Body of pancreas (tissue), 4 donors: ENCODE measurements at places on chromosomes 16 and 17. TPM values are rescaled to one million over a fixed set of nuclear protein-coding genes. Genes with fewer than 3 reads are reported as not detected.

DNA sequence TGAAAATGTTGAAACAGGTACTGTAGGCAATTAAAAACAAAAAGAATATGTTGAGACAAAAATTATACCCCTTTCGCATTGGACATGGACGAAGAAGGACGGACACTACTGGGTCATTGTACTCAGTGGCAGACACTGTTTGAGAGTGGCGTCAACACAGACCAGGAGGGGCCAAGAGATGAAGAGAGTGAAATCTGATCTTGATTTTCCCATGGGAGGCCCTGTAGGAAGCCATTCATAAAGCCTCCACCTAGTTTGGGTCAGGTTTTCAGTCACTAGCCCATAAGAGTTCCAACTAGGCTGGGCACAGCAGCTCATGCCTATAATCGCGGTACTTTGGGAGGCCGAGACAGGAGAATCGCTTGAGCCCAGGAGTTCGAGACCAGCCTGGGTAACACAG, 23.6 kb upstream of the SMURF2 start:
- H3K4me1 ChIP-seq = no peaks in the 10 kb centered on the region
- H3K27ac ChIP-seq = no peak overlapping the region
- H3K4me3 ChIP-seq = no peak overlapping the region
- no peak for DNase-seq
- H3K27me3 ChIP-seq = no peaks in the 10 kb centered on the region
- no peaks in the 10 kb centered on the region for H3K36me3 ChIP-seq

GRCh38 chr17:561116-561515, 153.5 kb downstream of the VPS53 start:
- H3K27me3 ChIP-seq = no peaks in the 10 kb centered on the region
- peak overlapping the region; percentile 12 for H3K27ac ChIP-seq
- no peak overlapping the region for H3K4me3 ChIP-seq

GRCh38 chr16:86964796-86965241, 352.4 kb downstream of the C16orf95 start:
- no peaks in the 10 kb centered on the region for H3K36me3 ChIP-seq
- H3K4me3 ChIP-seq = no peak overlapping the region
- DNase-seq = no peak
- H3K27ac ChIP-seq = no peak overlapping the region

DNA sequence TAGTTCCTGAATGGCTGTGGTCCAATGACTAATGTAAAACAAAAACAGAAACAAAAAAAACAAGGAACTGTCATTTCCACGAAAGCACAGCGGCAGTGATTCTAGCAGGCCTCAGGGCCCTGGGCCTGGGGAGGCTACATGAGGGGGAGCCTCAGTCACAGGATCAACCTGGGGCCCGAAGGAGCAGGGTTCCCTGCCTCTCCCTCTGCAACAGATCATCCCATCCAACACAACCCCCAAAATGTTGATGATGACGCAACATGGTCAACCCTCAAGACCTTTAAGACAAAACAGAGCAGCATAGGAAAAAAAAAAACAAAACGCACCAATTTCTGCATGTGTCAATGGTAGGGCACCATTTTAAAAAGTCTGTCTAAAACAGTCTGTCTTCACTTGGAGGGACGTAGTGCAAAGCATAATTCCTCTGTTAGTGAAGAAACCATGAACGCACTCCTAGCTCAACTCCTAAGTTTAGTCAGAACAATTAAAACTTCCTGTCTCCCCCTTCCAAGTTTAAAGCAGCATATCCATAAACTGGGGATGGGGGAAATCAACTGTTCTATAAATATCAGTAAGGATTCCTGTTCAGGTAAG, 32.3 kb downstream of the AXIN2 start:
- H3K27me3 ChIP-seq = no peaks in the 10 kb centered on the region
- H3K4me1 ChIP-seq = peaks cover 15% of the 10 kb centered on the region
- no peak for DNase-seq
- H3K36me3 ChIP-seq = no peaks in the 10 kb centered on the region
- no peak overlapping the region for H3K27ac ChIP-seq

The PIMREG gene
- total RNA-seq = not detected

The SOCS1 gene
- 7.9 TPM for total RNA-seq

DNA sequence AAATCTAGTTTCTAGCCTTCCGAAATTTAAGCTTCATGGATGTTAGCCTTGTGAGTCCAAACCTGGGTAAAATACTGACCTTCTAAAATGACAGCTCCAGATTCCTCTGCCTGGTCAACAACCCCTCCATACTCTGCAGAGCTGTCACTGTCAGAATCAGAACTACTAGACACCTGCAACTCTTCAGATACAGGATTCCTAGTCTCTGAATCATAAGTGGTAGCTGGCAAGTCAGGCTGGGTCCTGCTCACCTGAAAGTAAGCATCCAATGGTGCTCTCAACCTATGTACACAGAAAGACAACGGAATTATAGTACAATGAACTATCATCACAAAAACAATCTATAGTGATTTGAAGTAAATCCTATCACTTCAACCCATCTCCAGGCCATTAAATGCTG, 14.8 kb downstream of the RFWD3 start:
- DNase-seq = no peak
- H3K27me3 ChIP-seq = no peaks in the 10 kb centered on the region
- no peak overlapping the region for H3K27ac ChIP-seq

DNA sequence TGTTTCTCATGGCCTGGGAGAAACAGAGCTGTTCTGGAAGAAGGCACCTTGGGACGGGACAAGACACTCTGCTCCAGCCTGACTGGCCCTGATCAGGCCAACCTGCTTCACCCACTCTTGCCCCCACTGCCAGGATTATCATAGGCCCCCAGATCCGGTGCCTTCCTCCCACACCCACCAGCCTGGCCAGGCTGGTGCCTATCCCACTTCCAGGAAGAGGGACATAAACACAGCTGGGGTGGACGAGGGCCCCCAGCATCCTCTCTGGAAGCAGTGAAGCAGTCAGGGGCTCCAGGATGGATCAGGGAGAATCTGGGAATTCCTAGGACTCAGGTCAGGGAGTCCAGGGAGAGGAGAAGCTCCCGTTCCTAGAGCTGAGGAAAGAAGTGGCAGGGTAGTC, 16.9 kb upstream of the ITGA3 start:
- H3K27ac ChIP-seq = no peak overlapping the region
- peaks cover 43% of the 10 kb centered on the region for H3K4me1 ChIP-seq
- H3K36me3 ChIP-seq = no peaks in the 10 kb centered on the region
- no peaks in the 10 kb centered on the region for H3K27me3 ChIP-seq
- DNase-seq = no peak
- H3K4me3 ChIP-seq = no peak overlapping the region

GRCh38 chr17:27425991-27426390, 30.3 kb upstream of the KSR1 start:
- no peak for DNase-seq
- H3K36me3 ChIP-seq = no peaks in the 10 kb centered on the region
- H3K27me3 ChIP-seq = no peaks in the 10 kb centered on the region
- H3K27ac ChIP-seq = no peak overlapping the region
- no peak overlapping the region for H3K4me3 ChIP-seq

GRCh38 chr17:32783602-32784001, 93.3 kb downstream of the MYO1D start:
- H3K36me3 ChIP-seq = no peaks in the 10 kb centered on the region
- no peak for DNase-seq
- no peak overlapping the region for H3K27ac ChIP-seq

DNA sequence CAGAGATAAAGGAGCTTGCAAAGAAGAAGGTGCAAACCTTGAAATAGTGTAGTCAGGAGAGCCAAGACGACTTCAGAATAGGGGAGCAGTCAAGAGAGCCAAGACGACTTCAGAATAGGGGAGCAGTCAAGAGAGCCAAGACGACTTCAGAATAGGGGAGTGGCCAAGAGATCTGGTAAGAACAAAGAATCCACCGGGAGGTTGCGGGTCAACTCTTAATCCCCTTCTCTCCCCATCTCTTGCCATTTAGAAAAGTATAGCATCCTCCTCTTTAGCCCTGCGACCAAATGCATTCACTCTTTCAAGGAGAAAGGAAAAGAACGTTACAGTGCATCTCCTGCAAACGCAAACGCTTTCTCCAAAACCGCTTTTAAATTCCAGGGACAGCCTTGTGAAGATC, 713 bp downstream of the KNOP1 start:
- H3K36me3 ChIP-seq = no peaks in the 10 kb centered on the region
- peak overlapping the region; percentile 81 for H3K27ac ChIP-seq
- H3K4me3 ChIP-seq = peak overlapping the region; percentile 46
- H3K4me1 ChIP-seq = peaks cover 38% of the 10 kb centered on the region
- no peaks in the 10 kb centered on the region for H3K27me3 ChIP-seq

The SLFN11 gene
- 9.2 TPM for total RNA-seq

The CCL4 gene
- not detected for total RNA-seq

GRCh38 chr16:12225806-12226465, 249.4 kb downstream of the SNX29 start:
- DNase-seq = no peak
- no peaks in the 10 kb centered on the region for H3K4me1 ChIP-seq
- H3K36me3 ChIP-seq = no peaks in the 10 kb centered on the region
- no peak overlapping the region for H3K4me3 ChIP-seq

DNA sequence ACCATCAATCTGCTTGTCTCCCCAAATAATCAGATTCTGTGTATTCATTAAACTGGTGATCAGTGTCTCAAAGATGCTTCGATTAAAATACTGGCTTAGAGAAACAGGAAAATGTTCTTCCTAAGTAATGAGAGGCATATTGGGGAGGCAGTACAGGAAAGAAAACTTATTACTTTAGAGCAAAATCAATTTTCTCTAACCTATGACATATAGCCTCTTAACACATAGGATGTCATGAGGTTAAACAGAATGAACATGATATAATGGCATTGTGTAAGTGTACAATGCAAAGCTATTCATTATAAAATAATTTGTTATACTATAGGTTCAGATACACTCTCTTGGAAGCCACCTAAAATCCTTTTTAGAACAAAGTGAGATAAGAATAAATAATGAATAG, 819.3 kb downstream of the KCNJ2 start:
- no peak for DNase-seq
- H3K27ac ChIP-seq = no peak overlapping the region
- H3K36me3 ChIP-seq = no peaks in the 10 kb centered on the region

DNA sequence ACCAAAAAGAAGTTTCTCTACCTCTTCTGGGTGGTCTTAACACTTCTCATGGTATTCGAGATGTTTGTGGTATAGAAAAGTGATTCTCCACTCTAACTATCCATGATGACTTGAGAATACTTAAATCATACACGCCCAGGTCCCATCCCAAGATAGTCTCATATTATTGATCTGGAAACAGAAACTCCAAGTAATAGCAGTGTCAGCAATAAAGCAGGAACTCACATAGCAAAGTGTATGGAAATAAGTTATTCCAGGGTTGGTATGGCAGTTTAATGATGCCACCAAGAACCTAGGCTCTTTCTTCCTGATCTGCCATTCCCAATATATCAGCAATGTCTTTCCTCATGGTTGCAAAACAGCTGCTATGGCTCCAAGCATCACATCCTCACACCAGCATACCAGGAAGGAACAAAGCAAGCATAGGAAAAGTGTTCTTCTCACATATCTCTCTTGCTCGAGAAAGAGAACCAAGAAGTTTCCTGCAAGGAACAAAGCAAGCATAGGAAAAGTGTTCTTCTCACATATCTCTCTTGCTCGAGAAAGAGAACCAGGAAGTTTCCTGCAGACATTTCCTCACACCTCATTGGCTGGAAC, 23.6 kb upstream of the TOX3 start:
- no peak overlapping the region for H3K27ac ChIP-seq
- no peak for DNase-seq
- no peaks in the 10 kb centered on the region for H3K27me3 ChIP-seq
- peaks cover 26% of the 10 kb centered on the region for H3K4me1 ChIP-seq

The P2RX1 gene
- 39.2 TPM for total RNA-seq

The TEX14 gene
- total RNA-seq = not detected

The NATD1 gene
- total RNA-seq = 7.0 TPM

- H3K4me1 ChIP-seq = peaks cover 61% of the 10 kb centered on the region
- no peak overlapping the region for H3K4me3 ChIP-seq
- no peaks in the 10 kb centered on the region for H3K36me3 ChIP-seq
- DNase-seq = no peak
- H3K27ac ChIP-seq = peak overlapping the region; percentile 96
- no peaks in the 10 kb centered on the region for H3K27me3 ChIP-seq
Observed at GRCh38 chr17:76270127-76270592, 5.0 kb downstream of the UBALD2 start.

DNA sequence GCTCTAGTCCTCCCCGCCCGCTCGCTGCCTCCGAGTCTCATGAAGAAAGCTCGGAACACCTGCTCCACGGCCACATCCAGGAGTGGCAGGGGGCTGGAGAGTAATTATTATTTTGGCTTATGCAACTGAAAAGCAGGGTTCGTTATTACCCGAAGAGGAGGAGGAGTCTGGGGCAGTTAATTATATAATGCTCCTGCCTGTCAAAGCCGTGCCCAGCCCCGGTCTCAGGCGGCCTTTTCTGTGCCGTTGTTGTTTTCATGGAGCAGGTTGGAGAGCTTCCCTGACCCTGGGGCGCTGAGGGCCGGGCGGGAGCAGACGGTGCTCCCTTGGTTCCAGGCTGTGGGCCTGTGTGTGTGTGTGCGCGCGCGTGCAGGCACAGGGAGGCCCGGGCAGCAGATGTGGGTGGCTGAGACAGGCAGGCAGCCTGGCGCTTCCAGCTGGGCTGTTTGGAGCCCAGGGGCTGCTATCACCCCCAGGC, 2.4 kb downstream of the JPH3 start:
- H3K27ac ChIP-seq = no peak overlapping the region
- H3K4me1 ChIP-seq = peaks cover 5% of the 10 kb centered on the region
- H3K27me3 ChIP-seq = no peaks in the 10 kb centered on the region
- no peaks in the 10 kb centered on the region for H3K36me3 ChIP-seq
- H3K4me3 ChIP-seq = no peak overlapping the region
- no peak for DNase-seq

GRCh38 chr16:67150833-67151396, at the start of gene B3GNT9:
Gene B3GNT9, minus strand, starts transcription at chr16:67150998. Its CDS starts 513 bp downstream, at chr16:67150485.
- peak within 1 kb of the TSS; percentile 51 for H3K27ac ChIP-seq
- H3K4me1 ChIP-seq = peaks cover 30% of the 10 kb centered on the region
- H3K27me3 ChIP-seq = no peaks in the 10 kb centered on the region
- peak; percentile 72 for DNase-seq
- peaks cover 7% of the 10 kb centered on the region for H3K36me3 ChIP-seq
- H3K4me3 ChIP-seq = peak within 1 kb of the TSS; percentile 31

DNA sequence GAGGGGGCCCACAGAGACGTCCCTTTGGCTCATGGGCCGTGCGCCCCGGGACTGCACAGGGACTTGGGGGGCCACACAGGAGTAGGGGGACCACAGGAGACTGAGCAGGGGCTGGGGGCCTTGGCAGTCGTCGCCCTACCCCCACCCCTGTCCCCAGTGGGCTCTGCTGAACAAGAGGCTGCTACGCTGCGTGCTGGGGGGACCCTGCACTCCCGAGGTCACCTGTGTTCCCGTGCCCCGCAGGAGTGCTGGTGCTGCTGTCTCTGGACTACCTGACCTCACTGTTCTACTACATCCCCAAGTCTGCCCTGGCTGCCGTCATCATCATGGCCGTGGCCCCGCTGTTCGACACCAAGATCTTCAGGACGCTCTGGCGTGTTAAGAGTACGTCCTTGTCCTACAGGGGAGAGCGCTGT, 14.4 kb upstream of the RNF213 start:
- no peaks in the 10 kb centered on the region for H3K27me3 ChIP-seq
- no peak for DNase-seq
- no peak overlapping the region for H3K27ac ChIP-seq
- no peak overlapping the region for H3K4me3 ChIP-seq
- H3K36me3 ChIP-seq = no peaks in the 10 kb centered on the region
